ENCODE measurements at places on chromosomes 7 and 10.

GRCh38 chr7:149866779-149867447, 6.9 kb upstream of the ATP6V0E2 start:
- no peak for DNase-seq

DNA sequence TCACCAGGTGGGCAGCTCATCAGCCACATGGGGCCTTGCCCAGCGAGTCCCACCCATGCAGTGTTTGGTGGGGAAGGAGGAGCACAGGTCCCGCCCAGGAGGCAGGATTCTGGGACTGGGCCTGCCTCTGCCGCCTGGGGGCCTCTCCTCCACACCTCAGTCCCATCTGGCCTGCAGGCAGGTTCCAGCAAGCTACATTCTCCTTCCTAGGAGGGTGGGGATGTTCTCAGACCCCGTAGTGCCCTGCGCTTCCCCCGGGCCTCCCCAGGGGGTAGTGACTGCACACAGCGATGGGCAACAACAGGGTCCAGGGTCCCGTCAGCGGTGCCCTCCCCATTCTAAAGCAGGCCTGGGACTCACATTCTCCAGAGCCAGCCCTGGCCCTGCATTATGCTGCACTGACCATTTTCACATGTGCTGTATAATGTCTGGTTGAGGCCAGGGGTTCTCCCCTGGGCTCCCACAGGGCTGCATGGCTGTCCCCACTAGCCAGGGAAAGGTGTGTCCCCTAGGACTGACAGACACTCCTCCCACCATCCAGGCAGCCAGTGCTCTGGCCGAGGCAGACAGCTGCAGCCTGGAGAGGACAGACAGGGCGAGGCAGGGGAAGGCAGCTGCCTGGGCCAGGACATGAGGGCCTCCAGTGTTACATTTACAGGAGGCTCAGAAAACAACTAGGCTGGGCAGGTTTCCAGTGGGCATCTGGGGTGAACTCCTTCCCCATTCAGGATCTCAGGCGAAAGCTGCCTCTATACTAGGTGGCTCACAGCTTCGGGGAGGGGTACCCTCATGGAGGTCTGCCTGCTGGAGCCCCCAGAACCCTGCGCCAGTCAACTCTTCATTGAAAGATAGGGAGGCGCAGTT, 9.3 kb downstream of the RASGEF1A start:
- no peak for DNase-seq

GRCh38 chr10:62926407-62926806, 110.2 kb upstream of the EGR2 start:
- no peak for DNase-seq

DNA sequence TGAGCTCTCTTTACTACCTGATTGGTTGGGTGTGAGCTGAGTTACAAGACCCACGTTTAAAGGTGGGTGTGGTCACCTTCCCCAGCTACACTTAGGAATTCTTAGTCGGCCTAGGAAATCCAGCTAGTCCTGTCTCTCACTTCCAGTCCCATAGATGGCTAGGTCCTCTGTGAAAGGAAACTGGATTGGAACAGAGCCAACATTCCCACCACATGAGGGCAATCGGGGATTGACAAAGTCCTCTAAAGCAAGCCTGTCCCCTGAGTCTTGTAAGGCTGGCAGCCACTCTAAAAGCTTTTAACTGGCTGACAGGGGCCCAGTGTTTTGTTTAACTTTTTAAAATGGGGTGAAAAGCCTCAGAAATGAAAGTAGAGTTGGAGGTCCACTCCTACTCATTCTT, 15.1 kb upstream of the CROT start:
- DNase-seq = no peak

DNA sequence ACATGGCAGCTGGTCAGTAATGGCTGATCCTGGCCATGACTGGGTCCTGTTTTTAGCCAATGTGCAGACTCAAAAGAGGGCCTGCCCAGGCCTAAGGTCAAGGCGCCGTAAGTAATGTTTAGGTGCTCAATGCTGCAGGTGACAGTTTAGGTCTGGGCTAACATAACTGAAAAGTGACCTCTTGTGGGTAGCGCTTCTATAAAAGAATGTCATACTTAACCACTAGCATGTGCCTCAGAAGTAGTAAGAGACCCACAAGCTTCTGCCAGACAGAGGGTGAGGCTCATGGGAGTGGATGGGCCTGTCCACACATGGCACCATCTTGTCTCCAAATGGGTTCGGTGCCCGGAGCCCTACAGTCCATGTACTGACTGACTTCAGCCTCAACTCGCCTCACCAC, 90.5 kb upstream of the GSDME start:
- no peak for DNase-seq

DNA sequence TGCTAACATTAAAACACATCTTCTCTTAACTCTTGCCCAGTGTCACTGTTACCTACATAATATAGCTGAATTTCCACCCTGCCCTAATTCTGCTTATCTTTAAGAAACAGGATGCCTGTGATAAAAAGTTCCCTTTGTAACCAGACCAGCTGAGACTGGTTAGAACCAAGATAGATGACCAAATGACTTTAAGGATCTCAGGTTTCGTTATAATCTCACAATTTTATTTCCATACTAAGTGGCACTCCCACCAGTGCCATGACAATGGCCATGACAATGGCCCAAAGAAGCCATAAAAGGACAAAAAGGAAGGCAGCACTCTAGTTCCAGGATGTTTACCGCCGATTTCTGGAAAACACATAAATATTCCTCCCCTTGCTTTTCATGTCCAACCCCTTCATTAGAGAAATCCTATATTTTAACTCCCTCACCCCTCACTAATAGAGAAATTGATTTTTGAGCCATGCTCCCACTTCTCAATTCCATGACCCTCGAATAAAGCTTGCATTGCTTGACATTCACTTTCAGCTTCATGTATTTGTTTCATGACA, 126.1 kb downstream of the ELAPOR2 start:
- DNase-seq = no peak

DNA sequence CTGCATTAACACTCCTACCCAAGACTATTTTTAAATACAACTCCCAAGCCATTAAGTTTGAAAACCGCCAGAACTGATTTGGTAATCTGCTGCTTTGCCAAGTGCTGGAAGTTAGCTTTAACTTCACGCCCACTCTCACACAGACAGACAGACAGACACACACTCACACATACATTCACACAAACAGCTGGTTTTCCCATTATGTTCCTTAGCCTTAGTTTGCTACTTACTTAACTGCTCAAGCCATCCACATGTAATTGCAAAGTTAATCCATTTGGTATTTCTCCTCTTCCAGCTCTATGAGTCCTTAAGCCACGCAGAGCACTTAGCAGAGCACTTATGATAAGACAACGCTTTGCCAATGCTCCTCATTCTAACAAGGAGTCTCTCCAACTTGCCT, 8.3 kb downstream of the COBL start:
- no peak for DNase-seq

GRCh38 chr7:47489624-47490023, 92.3 kb downstream of the TNS3 start:
- DNase-seq = no peak

- DNase-seq = no peak
These were observed 1.4 kb downstream of the KIN start for GRCh38 chr10:7786430-7786829.

DNA sequence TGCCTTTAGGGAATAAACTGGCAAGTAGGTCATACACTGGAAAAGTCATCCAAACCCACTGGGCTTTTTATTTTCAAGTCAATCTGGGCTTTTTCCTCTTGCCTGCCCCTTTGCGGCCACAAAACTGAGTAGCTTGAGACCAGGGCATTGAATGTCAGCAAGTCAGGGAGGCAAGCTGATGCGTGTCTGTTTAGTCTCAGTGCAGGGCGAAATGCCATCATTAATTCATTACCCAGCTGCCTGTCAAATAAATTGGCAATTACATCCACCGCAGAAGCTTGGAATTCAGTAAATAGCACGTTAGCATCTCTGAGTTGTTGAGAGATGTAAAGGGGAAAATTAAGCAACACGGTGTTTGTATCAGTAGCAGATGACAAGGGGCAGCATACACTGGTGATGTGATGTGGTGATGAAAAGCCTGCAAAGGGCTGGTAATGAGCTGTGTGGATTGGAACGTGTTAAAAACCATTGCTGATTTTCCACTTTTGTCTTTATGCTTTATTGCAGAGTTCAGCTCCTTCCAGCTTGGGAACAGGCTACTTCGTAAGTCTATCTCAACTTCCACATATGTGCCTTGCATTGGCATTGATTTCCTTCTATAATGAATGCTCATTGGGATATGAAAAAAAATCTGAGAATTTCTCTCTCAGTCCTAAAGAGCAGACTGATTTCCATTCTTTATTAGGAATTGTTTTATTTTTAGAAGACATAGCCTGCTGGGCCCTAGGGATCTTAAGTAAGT, 535.9 kb downstream of the AUTS2 start:
- DNase-seq = no peak

GRCh38 chr10:103668351-103669242, 175.1 kb downstream of the NEURL1 start:
- no peak for DNase-seq

DNA sequence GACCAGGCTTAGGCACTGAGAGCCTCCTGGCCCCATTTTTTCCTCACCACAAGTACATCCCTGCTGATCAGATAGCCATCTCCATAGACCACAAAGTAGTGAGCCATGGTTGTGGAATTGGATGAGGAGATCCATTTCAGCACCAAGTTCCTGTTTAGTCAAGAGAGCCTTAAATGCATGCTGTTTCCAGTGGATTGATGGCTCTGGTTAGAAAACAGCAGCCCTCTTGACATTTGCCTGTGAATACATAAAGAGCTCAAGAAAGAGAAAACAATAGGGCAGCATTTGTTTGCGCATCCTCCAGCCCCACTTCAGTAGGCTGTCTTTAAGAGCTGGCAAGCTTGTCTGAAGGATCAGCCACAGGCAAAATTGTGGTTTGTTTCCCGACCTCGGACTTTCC, 251.2 kb downstream of the POU6F2 start:
- no peak for DNase-seq

GRCh38 chr7:48102530-48102929, 13.5 kb downstream of the UPP1 start:
- no peak for DNase-seq

- DNase-seq = no peak
These were observed 49.5 kb upstream of the ADAM12 start for GRCh38 chr10:126437635-126438406.
